ENCODE measurements at places on chromosomes 7 and 10.

- no peak for DNase-seq
Observed at GRCh38 chr7:130741331-130741995, 7.5 kb upstream of the KLF14 start.

DNA sequence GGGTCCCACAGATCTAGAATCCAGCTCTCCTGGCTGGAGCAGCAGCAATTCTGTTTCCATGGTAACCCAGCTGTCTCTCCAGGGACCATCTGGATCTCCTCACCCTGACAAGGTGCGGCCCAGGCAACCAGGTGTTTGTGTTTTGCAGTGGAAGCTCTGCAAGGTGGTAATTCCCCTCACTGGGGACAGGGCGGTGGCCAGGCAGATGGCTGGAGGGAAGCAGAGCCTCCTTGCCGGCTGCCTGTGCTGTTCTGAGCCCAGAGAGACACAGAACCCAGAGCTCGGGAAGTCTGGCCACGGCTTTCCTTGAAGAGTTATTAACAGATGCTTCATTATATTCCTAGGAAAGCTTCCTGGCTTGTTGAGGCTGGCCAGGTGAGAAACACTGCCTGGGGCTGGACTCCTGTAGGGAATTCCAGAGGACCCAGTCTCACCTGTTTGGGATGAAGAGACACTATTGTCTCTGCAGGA lies 118.2 kb upstream of the PPIF start:
- peak; percentile 10 for DNase-seq

- DNase-seq, result no peak
Observed at GRCh38 chr7:29379551-29379950, 184.1 kb upstream of the PRR15 start.

DNA sequence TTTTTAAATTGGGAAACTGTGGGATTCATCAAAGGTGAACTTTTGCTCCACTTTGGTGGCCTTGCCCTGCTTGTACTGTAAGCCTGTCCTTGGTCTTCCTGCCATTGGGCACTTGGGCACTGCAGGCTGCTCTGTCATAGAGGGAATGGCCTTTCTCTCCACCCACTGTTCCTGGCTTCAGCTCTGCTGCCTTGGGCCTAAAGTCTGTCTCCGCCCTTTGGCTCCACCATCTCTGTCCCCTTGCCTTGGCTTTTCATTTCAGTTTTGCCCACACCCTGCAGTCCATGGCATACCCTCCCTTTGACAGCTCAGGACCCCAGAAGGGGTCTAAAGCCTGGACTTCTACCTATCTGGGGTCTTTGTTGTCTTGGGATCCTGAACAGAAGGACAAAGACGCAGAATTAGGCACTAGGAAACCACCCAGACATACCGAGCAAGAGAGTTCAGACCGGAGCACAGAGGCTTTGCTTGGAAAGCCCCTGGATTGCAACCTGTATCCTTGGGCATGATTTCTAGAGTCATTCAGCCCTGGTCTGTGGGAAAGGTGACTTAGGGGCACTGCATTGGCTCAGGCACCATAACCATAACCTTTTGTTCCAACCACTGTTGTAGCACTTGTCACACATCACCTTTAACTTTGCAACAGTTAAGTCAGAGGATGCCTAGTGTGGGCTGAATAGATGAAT lies 5.2 kb upstream of the ARHGAP22 start:
- no peak for DNase-seq

DNA sequence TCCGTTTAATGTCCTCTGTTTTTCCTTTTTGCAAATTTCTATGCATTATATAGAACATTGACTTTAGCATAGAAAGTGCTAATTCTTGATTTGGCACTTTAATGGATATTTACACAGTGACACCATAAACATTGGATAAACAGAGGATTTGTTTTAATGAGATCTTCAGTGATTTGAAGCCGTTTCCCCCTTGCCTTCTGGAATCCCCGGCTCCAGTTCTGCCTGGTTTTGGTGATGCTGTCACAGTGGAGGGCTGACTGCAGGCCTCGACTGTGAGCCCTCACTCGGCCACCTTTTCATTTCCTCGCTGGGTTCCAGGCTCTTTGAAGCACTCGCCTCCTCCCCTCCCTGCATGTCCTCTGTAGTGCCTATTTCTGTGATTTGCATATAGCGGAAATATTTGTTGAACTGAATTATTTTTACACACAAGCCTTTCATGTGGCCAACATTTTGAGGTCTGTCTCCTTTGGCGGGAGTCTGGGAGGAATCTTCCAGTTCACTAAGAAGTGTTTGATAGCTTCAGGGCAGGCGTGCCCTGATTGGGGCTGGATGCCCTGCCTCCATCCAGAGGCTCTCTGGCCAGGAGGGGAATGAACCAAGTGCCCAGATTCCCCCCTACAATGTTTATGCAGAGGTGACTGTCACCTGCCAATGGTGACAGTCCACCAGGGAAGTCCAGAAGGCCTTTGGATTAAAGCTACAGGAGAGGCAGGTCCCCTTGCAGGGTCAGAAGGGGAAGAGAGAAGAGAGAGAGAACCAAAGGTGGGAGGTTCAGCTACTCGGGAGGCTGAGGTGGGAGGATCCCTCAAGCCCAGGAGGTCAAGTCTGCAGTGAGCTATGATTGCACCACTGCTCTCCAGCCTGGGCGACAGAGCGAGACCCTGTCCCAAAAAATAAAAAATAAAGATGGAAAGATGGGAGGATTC lies 67.5 kb downstream of the CUX1 start:
- no peak for DNase-seq

DNA sequence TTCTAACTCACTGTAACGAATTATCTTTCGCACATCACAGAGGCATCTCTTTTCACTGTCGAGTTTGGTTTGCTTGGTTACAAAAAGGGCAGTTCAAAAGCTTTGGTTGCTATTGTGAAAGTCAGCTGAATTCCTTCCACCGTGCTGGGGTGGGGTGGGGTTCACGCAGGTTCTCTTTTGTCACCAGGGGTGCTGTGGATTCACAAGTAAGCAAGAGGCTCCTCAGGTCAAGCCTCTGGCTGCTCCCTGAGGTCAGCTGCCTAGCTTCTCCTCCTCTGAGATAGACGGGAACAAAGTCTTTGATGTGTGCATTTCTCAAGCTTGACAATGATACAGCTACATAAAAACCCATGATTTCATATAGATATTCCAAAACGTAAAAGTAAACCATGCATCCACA lies 47.7 kb downstream of the EGFR start:
- DNase-seq, result no peak

- DNase-seq, result no peak
Observed at GRCh38 chr10:93742633-93743349, 14.9 kb upstream of the LGI1 start.

DNA sequence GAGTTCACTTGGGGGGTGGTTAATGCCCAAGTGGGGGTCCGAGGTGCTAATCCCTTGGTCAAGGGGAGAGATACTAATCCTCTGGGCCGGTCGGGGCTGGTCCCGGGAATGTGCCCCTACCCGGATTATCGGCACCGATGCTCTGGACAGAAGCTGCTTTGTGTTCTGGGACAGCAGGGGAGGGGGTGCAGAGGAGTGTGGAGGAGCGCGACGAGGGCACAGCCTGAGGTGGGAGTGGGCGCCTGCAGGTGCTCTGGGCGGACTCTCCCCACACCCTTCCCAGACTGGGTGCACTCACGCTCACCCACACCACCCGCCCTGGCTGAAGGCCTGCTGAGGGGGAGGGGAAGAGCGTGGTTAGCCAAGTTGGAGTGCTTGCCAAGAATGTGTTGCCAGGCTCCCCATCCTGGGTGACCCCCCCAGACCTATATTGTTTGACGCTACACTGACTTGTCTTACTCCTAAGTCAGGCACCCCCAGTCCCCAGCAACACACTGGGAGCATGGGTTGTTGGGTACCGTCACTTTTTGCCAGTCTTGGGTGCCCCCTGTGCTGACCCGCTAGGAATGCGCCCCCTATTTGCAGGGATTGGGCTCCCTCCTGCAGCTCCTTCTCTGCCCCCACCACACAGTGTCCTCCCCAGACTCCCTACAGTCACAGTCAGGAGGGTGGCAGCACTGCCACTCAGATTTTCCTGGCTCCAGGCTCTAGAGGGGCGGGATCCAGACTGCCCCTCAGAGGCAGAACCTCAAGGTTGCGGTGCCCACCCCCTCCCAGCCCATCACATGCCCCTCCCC lies 1.2 kb downstream of the SLC4A2 start:
- no peak for DNase-seq

DNA sequence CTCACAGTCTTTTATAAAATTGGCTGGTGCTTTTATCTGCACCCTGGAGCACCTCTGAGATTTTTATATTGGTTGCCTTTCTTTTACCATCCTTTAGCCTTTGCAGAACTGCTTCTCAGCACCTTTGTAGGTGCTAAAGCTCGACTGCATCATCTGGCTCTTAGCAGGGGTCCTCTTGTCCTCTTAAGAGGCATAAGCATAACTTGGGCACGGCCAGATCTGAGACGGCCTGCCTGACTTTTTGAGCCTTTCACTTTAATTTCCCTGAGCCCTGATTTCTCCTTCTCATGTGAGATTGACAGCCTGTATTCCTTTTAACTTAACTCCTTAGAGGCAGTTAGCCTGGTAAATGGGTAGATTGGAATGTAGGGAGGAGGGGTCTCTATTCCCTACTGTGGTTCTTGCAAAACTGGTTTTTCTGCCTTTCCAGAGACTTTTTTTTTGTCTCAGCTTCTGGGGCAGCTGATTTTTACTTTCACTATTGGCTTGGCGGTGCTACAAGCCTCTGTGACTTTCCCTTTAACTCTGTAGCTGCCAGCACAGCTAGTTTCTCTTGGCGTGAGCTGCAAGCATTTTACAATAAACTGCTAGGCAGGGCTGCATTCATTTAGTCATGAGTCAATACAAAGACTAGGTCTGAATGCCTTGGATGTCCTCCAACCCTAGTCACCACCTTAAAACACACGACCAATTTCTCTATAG lies 24.0 kb downstream of the ZPBP start:
- no peak for DNase-seq

GRCh38 chr7:2975821-2976371 lies 67.8 kb downstream of the CARD11 start:
- no peak for DNase-seq

GRCh38 chr7:151851145-151851751 lies 25.7 kb downstream of the PRKAG2 start:
- DNase-seq, result no peak

DNA sequence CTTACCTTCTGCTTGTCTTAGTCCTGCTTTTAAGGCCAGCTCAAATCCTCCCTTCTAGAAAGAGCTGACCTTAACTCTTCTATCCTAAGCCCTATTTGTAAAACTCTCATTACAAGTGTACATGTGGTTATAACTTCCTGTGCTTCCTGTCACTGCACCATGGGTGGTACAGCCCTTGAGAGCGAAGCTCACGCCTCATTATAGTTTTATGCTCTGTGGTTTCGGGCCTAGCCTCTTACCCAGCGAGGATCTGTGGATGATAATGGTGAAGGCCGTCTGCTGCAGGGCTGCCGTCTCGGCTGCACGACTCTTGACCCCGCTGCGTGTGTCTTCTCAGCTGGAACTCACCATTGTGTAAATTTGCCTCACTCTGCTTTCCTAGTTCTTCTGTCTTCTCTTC lies 74.6 kb downstream of the CUL1 start:
- DNase-seq, result peak; percentile 71

DNA sequence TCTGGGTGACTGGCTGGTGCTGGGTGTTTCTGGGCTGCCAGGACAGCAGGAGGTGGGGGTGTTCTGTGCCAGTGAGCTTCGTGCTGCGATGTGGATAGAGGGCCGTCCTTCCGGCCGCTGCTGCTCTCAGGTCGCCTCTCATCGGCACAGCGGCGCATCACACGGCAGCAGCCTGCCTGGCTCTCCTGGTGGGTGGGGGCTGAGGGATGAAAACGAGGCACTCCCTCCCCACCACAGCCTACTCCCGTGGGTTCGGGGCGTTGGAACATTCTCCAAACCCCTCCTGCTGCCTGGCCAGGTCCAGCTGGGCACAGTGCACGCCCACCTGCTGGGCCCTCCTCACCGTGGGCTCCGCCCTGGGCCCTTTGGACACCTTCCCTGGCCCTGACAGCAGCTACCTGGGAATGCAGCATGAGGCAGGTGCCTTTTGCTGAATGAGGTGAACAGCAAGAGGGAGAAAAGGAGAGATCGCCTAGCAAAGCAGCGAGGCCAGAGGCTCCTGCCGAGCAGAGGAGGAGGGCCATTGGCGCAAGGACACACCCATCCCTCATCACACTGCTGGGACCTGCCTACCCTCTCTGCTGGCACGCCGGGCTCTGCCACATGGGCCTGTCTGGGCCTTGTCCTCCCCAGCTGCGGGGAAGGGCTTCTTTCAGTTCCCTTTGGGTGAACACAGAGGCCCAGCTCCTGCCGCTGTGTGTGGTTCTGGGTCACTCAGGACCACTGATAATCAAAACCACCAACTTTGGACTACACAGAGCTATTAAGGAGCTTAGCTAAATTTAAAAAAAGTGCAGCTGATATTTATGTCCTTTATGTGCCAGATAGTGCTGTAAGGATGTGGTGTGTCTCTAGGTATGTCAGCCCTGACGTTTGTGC lies 33.4 kb downstream of the INPP5A start:
- DNase-seq, result peak; percentile 7

GRCh38 chr10:11517150-11517549 lies 94.3 kb downstream of the USP6NL start:
- no peak for DNase-seq

DNA sequence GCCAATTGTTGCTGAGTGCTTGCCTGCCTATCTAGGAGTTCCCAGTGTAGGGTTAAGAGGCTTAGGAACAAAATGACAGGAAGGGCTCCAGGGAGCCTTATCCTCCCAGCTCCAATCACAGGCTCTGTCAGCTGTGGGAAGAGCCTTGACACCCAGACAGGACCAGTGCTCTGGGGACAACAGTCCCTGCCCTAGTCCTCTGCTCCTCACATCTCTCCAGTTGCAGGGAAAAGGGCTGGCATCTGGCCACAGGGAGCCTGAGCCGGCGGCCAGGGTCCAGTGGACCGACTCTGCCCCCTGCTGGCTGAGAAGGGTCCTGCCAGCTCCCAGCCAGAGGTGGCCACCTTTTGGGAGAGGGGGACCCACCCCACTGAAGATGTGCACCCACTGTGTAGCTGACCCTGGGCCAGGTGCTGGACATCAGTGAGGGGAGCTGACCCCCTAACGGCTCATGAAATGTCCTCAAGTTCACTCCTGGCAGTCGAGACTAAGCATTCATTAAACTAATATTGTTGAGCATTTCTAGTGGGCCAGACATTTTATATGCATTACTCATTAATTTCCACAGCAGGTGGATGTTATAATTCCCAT lies 17.6 kb downstream of the DNAJB12 start:
- no peak for DNase-seq

DNA sequence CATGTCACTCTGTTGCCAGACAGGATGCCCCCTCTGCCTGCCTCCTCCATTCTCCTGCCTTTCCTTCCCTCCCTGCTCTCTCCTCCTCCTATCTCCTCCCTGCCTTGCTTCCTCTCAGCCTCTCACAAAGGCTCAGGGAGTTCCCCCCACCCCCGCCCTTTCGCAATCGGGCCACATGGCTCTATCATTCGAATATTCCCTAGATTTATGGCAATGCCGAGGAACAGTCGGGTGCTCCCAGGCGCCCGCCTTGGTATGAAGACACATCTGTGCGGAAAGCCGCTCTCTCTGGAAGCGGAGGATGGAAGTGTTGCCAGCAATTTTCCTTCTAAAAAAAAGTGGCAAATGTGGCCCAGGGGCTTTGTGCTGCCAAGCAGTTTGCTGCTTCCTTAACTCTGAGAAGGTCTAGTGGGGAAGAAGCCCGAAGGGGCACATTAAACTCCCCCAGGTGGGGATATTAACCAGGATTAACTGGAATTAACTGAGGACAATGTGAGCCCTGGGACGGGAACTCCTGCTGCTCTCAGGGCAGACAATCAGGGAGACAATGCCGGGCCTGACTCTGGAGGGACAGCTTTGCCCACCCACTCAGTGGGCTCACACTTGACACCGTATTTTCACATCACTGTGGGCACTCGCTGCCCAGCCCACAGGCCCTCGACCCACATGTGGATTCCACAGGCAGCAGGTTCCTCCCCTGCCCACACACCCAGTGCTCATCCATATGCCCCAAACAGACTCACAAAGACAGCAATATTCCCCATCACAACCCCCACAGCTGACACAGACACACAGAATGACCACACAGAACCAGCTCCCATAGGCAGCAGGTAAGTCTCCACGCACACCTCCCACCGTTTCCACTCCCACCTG lies 88.4 kb upstream of the SMNDC1 start:
- no peak for DNase-seq

Data from NCI-H187 (cell line).